ENCODE measurements at places on chromosomes 2 and 18.

GRCh38 chr2:185187421-185187820 is 551.2 kb upstream of the FSIP2 start:
- no peak for DNase-seq

DNA sequence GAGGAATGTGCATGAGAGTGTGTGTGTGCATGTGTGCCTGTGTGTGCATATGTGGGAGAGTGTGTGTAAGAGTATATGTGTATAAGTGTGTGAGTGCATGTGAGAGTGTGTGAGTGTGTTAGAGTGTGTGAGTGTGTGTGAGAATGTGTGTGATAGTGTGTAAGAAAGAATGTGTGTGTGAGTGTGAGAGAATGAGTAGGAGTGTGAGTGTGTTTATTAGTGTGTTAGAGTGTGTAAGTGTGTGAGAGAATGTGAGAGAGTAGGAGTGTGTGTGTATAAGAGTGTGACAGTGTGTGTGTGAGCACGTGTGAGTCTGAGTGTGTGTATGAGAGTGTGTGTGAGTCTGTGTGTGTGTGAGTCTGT is 21.2 kb downstream of the GYPC start:
- no peak for DNase-seq

- no peak for DNase-seq
Observed at GRCh38 chr2:60505880-60506260, 47.6 kb downstream of the BCL11A start.

GRCh38 chr2:143451642-143452281 is 322.5 kb downstream of the ARHGAP15 start:
- no peak for DNase-seq

DNA sequence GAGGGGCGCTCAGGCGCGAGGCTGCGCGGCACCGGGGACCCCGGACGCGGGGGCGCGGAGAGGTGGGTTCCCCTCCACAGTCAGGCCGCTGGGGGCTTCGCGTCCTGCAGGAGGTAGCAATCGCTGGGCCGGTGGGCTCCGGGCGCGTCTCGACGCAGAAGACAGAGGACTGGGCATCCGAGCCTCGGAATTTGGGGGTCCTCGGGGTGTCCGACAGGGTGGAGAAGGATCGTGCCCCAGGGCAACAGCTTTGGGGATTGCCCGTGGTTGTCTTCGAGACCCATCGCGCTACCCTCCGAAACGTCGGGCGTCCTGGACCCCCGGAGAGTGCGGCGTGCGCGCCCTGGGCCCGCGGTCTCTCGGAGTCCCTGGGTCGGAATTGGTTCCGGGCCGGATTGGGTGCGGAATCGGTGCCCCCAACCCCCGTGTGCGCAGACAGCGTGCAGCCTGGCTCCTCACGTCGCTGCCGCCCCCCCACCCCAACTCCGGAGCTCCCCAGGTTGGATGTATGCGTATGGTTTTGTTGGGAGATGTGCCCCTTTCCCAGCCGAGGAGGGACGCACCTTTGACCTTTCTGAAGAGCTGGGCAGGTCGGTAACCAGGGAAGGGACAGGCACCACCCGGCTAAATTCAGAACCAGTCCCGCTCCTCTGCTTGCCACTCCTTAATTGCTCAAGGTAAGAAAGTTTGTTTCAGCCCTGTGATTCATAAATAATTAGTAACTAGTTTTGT is 750 bp downstream of the NPAS2 start:
- DNase-seq = no peak

- DNase-seq = no peak
Observed at GRCh38 chr2:13616616-13617015, 899.9 kb downstream of the TRIB2 start.

DNA sequence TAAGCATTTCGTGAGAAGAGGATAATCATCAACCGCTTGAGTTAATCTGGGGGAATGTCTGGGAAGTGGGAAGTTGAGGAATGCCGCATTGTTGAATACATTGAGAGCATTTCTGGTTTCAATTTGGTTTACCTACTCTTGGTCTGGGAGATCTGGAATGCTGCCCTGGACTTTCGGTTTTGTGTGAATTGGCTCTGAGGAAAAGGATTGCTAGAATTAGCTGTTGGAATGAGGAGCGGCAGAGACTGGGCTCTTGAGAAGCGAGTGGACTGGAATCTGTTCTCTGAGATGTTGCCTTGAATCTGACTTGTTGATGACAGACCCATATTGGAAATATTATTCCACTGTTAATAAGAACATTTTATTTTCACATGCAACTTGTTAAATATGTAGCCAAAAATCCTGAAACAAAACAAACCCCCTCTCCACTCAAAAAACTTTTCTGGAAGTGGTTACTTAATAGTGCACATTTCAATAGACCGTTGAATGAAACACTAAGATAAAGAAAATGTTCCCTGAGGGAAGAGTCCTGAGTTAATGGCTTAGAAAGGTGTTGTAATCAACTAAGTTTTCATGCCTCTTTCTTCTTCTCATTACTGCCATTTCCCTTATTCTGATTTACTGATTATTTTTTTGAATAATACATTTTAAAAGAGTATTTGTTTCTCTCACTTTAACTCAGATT is 50.8 kb downstream of the PTPRM start:
- no peak for DNase-seq

- no peak for DNase-seq
Observed at GRCh38 chr2:226354434-226354833, 445.2 kb downstream of the IRS1 start.

GRCh38 chr2:231523451-231524285 is 6.6 kb downstream of the NMUR1 start:
- DNase-seq = no peak

Data from stimulated activated CD4-positive, alpha-beta T cell treated with anti-CD3 and anti-CD28 coated beads, Interleukin-15, amount 100 ng/mL, for 1 hour (primary cell).